ENCODE measurements at places on chromosomes 11 and 22. TPM values are rescaled to one million over a fixed set of nuclear protein-coding genes. Genes with fewer than 3 reads are reported as not detected.

RASGRP2 gene
- total RNA-seq, result 1.2 TPM

MRPL23 gene
- 49.8 TPM for total RNA-seq

OR51F2 gene
- total RNA-seq, result not detected

LGR4 gene
- 6.4 TPM for total RNA-seq

TMEM45B gene
- not detected for total RNA-seq

OLFML1 gene
- total RNA-seq, result 22.8 TPM

SLC22A12 gene
- not detected for total RNA-seq

DNA sequence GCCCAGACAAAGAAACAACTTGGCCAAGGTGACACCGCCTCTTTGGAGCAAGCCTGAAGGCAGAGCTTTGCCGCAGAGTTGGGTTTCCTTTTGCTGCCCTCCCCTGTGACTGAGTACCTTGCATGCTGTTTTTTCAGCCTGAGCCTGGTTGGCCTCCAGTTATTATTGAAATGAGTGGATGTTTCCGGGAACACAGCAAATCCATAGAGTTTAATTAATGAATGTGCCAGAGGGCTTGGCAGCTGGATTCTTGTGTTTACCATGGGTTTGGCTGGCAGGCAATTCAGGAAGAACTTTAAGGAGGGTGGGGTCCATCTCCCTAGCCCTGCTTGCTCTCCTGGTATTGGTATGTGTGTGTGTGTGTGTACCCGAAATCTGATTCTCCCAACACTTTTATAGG, 65.6 kb upstream of the CRYBB3 start:
- DNase-seq, result no peak

GRCh38 chr11:134474942-134475341, 62.9 kb upstream of the B3GAT1 start:
- DNase-seq, result no peak

DNA sequence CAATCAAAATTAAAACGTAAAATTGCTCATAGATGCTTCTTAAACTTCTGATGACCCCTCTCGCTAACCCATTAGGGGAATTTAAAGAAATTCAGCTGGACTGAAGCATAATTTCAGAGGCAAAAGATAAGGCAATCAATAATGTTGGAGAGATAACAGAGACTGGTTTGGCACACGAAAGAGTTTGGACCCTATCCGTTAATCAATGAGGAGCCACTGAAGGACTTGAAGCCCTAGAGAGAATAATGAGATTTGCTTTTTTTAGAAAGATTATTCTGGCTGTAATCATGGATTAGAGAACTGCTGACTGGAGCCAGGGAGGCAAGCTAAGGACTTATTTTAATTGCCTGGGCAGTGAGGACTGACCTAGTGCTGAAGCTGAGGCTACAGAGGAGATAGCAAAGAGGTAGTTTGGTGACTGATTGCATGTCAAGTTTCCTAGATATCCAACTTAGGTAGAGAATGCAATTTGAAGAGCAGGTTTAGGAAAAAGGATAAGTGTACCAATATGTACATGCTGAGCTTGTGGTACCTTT, 11.9 kb upstream of the ARHGAP42 start:
- no peak for DNase-seq

DNA sequence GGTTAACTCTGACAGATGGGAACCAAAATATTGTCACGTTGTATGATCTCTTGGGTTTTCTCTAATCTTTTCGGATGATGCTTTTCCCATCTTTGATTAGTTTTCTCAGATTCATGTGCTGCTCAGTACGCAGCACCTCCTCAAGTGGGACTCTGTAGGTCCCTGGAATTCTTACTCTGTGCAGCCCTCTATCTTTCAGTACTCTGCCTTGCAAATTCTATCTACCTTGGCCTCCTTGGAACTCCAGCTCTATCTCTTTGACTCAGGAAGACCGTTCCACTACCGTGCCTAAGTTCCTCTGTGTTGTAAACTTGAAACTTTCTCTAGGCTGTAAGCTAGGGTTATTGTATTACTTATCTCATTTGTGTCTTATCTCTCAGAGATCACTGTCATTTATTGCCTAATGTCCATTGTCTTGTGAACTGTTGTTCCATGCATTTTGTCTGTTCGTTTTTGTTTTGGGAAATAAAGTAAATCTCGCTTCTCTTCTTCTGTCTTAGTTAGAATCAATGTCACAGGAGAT, 20.1 kb upstream of the CHORDC1 start:
- no peak for DNase-seq

DNA sequence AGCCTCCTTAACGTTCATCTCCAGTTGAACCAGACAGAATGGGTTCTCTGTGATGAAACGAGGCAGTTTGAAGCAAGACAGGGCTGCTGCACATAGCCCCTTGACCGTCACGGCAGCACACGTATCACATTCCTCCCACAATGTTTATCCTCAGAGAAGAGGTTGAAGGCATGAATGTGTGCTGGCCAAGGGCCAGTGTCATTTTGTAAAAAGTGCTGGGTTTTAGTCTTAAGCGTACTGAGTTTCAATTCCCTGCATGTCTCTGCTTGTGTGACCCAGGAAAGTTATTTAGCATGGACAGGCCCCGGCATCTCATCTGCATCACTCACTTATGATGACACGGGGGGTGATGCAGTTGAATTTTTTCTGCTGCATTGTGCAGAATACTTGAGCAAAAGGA, 31.6 kb downstream of the TTC12 start:
- peak; percentile 27 for DNase-seq

DNA sequence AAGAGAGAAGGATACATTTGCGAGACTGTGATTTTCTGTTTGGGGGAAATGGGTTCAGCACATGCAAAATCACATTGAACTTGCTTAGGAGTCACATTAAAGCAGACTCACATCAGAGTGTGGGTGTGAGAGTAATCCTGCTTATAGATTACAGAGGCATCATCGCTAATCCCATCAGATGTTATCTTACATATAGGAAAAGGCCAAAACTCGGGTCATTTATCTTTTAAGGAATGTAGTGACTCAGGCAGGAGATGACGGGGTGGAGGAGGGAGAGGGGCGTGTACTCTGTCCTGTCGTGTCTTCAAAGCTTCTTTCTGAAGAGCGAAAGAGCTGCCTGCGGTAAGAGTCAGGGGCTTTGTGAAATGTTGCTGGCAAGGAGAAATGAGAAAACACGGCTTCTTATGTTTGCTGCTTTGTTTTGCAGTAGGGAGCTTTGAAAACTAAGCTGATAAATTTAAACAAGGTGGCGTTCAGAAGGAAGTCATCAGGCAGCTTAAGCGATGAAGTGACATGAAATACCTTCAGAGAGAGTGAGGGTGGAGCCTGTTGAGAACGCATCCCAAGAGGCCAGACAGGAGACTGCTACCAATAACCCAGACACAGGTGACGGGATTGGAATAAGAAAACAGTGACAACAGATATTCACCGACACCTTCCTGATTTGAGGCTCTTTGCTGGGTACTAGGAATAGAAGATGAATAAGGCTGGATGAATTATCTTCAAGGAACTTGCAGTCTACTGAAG, 2.2 kb upstream of the C11orf16 start:
- peak; percentile 58 for DNase-seq

DNA sequence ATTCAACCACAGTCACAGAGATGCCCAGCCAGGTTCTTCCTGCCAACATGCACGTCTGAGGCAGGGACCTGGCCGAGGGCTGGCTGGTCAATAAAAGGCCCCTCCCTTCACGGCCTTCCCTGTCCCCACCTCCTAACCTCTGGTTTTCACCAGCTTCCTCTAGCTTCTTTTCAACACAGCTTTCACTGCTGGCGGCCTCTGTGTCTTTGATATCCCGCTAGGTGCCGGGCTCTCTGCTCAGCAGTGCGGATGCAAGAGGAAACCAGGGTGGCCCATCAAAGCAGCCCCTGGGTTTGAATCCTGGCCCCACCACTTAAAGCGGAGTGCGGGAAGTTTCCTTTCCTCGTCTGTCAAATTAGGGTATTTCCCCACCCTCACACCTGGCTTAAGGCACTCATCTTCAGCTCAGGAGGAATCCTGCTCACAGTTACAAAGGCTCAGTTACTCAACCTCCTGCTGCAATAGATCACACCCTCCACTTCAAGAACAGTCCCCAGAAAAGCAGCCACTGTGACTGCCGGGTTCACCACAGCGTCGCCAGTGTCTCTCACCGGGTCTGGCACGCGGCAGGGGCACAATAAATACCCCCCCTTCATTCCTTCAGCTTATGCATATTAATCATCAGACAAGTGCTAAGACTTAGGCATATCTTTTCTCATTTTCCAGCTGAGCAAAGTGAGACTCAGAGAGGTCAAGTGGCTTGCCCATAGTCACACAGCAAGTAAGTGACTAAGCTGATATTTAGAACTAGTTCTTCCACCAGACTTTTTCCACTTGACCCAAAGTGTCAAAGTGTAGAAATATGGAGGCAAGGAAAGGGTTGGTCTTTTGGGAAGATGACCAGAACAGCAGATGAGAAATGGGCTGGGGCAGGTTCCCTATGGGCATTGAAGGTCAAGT, 45.7 kb downstream of the TXN2 start:
- DNase-seq, result no peak

- peak; percentile 74 for DNase-seq
These were observed 21.7 kb downstream of the MIAT start for GRCh38 chr22:26679003-26679629.

- peak; percentile 38 for DNase-seq
These were observed 5.5 kb downstream of the YDJC start for GRCh38 chr22:21624120-21624879.

- DNase-seq, result no peak
These were observed 98.3 kb downstream of the WNT11 start for GRCh38 chr11:76107971-76108370.

DNA sequence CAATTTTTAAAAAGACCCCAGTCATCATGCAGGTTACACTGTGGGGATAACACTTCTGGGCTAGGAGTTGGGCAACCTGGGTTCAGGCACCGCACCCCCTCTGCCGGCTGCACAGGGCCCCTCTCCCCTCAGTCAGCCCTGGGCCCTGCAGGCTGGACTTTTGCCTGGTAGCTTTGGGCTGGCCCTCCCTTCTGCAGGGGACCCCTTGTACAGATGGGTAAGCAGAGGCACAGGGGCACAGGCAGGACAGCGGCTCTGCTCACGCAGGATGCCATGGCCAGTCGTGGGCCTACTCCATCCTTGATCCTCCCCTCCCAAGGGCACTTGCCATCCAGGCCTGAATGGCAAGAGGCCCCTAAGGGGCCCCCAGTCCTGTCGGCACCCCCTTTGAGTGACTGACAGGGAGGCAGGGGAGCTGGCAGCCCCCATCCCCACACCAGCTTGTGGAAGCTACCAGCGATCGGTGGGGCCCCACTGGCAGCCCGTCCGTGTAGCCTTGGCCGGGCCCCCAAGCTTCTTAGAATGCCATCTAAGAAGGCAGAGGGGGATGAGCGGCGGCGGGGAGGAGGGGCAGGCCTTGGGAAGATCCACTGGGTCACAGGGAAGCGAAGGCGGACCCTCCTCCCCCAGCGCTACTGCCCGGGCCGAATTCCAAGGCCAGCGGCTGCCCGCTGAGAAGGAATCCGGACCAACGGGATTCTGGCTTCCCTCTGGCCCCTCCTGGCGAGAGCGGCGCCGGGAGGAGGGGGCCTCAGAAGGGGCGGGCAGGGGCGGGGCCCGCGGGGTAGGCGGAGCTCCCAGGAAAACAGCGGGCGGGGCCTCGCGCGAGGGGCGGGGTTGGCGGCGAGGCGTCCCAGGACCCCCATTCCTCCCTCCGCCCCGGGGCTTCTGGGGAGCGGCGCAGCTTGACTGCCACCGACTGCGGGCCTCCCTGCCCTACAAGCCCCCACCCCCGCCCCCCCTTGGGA, 6.8 kb upstream of the CHKA start:
- DNase-seq, result peak; percentile 61

GRCh38 chr11:7672960-7673723, at the start of gene CYB5R2:
Gene CYB5R2 (minus strand): TSS chr11:7673500. CDS start chr11:7672825, 675 bp downstream.
- DNase-seq, result peak; percentile 16

DNA sequence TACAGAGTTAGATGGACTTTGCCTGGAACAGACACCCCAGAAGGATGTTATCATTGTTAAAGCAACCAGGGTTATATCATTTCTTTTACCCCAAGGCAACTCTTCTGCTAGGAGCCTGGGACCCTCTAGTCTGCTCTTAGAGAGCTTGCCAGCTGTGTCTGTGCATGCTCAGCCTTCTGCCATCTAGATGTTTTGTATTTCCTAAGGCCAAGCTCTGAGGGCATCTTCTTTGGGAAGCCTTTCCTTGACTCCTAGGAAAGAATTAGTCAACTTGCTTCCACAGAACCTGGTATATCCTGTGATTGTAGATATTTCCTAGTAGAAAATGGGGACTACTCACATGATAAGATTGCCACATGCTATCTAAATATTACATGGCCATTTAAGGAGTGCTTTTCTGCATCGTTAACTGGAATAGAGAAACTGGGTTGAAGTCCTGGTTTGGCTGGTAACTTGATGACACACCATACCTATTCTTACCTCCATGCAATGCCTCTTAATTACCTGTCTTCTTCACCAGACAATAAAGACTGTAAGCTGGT, 87.6 kb downstream of the STIM1 start:
- no peak for DNase-seq

GRCh38 chr11:130087294-130087926, 17.7 kb downstream of the APLP2 start:
- no peak for DNase-seq

- peak; percentile 76 for DNase-seq
These were observed 59.0 kb upstream of the TBCEL start for GRCh38 chr11:120964857-120965256.
